Activated CD4-positive, alpha-beta T cell treated with anti-CD3 and anti-CD28 coated beads for 36 hours (primary cell): ENCODE measurements at places on chromosomes 5 and 9.

DNA sequence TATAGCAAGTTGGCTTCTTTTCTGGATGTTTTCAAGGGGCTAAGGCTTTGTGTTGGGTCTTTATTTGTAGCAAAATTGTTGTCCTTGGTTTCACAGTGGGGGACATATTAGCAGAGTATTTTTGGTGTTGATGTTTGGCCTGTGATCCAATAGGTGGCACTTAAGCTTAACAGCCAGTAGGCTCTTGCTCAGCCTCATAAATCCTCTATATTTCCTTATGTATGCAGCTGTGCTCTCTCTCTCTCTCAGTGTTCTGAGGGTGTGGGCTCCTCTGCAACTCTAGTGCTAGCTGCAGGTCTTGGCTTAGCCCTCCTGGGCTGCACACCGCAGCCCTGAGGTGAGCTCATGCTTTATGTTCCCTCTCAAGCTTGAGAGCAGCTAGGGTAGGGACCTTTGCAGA is 195.0 kb upstream of the GHR start:
- no peak for DNase-seq

DNA sequence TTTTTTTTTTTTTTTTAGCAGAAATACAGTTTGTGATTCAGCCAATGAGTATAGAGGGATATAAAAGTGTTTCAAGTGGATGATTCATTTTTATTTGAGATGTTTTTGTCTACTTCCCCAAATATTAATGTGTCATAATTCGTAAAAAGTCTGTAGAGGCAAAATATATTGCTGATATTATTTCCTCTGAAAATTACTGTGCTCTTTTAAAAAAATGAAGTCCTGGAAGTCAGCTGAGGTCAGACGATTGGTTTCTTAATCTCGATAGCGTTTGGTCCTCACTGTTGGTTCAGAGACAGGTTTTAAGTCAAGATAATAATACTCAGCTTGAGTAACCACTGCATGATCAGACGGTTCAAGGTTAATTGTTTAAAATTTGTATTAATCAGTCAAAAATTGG is 19.5 kb downstream of the IL9 start:
- no peak for DNase-seq

- DNase-seq: no peak
These were observed 22.3 kb upstream of the GLE1 start for GRCh38 chr9:128482186-128482585.

- DNase-seq: peak; percentile 16
These were observed 201.2 kb upstream of the GAS1 start for GRCh38 chr9:87148331-87149104.

GRCh38 chr5:1080432-1080831 is 31.4 kb downstream of the SLC12A7 start:
- no peak for DNase-seq

DNA sequence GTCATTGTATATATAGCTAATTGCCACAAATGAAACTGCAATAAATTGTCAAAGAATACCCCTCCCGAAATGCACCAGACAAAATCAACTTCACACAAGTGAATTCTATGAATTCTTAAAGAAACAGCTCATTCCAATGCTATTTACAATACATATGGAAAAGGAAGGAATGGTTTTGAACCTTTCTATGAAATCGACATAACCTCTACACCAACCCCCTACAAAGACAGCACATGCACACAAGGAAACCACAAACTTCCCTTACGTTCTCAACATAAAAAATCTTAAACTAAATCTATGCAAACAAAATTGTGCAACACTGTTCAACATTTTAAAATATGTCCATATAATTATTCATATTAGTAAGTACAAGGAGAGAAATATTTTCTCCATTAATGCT is 39.2 kb downstream of the MARCHF11 start:
- DNase-seq: no peak

- DNase-seq: no peak
These were observed 256.7 kb downstream of the NDUFS4 start for GRCh38 chr5:53817183-53817582.

- no peak for DNase-seq
These were observed 207.1 kb downstream of the VPS13A start for GRCh38 chr9:77384406-77384805.

DNA sequence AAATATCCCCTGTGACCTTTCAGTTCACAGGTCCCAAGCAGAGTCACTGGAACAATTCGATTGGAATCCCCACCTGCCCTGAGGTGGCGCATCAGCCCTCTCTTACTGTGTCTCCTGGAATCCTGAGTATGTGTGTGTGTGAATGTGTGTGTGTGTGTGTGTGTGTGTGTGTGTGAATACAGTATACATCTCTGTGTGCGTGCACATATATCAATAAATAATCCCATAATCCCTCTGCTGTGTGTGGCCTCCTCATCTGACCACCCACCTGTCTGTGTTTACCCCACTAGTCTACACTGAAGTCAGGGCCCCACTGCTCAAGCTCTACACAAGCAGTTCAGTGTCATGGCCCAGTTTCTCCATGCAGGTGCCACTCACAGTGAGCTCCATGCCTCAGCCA is 187.4 kb downstream of the ERCC6L2 start:
- no peak for DNase-seq

DNA sequence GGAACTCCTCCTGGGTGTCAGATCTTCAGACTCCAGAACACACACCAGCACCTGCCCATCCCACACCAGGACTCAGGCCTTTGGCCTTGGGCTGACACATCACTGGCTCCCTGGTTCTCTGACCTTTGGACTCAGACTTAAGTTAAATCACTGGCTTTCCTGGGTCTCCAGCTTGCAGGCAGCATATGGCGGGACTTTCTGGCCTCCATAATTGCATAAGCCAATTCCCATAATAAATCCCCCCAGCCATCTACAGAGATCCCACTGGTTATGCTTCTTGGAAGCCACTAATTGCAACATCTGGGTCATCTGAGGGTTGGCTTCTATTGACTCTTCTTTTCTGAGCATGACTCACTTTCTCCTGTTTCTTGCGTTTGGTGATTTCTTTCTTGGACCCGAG is 80.3 kb upstream of the SARDH start:
- DNase-seq: no peak

GRCh38 chr9:116154334-116154975 is 864 bp downstream of the PAPPA start:
- DNase-seq: peak; percentile 6

- no peak for DNase-seq
These were observed 430.6 kb downstream of the NR2F1-AS1 start for GRCh38 chr5:93150311-93151012.

DNA sequence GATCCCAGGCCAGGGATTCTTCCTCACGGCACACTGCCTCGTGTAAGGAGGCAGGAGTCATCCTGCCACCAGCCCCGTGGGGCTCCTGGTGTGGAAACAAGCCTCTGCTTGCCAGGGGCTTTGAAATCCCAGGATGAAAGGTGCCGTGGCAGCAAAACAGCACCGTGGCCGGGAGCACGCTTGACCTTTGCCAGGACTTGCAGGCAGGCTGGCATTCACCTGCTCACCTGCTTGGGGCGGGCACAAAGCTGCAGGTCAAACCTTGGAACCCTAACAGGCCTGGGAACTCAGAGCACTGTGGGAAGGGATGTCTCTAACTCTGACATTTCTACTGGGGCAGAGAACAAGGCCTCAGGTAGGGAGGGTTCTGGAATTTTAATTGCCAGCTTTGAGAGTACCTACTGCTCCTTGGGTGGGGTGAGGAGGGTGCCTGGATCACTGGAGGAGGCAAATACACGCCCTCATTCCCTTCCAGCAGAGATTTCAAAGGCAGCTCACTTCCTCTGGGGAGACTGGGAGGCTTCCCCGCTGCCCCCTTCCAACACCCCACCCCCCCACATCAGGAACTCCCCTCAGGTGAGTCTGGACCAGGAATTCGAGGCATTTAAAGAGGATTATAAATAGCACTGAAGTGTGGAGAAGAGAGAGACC is 45.6 kb upstream of the STXBP1 start:
- no peak for DNase-seq

DNA sequence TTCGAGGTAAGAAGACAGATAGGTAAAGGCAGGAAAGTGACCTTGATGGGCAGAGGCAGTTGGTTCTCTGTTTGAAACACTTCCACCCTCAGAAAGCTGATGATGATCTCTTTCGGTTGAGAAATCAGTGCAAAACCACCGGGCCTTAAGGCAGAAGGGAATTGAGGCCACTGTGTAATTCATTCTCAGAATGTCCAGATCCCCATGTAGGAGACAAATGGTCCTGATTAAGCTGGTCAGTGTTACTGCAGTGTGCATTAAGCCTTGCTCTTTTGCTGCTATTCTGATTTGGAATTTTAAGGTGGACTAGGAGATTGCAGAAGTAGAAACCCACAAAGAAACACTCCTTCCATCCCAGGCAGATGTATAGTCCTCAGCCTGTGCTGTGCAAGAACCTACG is 255.2 kb downstream of the ARHGAP26 start:
- no peak for DNase-seq

GRCh38 chr5:38803246-38803645 is 42.6 kb upstream of the OSMR start:
- no peak for DNase-seq

- DNase-seq: no peak
These were observed 309.3 kb downstream of the BNC2 start for GRCh38 chr9:16561121-16561520.

DNA sequence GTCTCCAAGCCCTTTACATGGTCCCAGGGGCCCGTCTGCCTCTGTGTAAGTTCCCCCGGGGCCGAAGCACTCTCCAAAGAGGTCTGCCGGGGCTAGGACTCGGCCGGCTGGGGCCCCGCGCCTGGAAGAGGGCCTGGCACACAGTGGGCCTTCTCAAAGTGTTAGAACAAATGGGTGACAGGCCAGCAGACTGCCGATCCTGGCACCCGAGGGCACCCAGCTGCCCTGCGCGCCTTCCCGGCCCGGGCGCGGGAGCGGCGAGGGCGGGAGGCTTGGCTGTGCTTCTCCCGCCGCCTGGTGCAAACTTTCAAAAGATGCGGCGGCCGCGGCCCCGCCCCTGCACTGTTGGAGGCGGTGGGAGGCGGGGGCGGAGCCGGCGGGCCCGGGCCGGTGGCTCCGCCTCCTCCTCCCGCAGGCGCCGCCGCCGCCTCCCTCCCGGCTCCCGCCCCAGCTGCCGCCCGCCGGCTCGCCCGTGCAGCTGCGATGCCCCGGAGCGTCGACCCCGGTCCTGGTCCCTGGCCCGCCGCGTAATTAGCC is at the start of gene NEURL1B:
NEURL1B (plus strand) TSS at position 442 of the 537 bp plus-strand sequence. CDS start 144 bp downstream, outside the sequence.
- peak; percentile 75 for DNase-seq

- no peak for DNase-seq
These were observed 96.3 kb downstream of the ARSB start for GRCh38 chr5:78888580-78889368.

DNA sequence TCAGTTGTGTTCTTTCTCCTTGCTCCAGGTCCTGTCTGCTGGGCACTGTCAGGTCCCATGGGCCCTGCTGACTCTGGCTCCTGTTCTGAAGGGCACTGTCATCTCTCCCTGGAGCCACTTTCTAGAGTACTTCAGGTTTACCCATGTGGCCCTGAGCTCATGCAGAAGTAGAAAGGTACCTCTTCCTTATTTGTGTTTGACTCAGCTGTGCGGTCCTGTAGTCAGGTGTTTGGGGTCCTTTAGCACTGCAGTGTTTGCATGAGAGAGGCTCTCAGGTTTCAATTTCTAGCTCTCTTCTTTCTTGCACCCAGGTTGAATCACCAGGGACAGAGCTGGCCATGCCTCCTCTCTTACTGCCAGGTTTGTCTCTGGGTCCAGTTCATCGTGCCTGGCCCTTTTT is 71.5 kb downstream of the HSPA4 start:
- DNase-seq: no peak

- no peak for DNase-seq
These were observed 208.0 kb upstream of the ANKRD55 start for GRCh38 chr5:56440871-56441740.

DNA sequence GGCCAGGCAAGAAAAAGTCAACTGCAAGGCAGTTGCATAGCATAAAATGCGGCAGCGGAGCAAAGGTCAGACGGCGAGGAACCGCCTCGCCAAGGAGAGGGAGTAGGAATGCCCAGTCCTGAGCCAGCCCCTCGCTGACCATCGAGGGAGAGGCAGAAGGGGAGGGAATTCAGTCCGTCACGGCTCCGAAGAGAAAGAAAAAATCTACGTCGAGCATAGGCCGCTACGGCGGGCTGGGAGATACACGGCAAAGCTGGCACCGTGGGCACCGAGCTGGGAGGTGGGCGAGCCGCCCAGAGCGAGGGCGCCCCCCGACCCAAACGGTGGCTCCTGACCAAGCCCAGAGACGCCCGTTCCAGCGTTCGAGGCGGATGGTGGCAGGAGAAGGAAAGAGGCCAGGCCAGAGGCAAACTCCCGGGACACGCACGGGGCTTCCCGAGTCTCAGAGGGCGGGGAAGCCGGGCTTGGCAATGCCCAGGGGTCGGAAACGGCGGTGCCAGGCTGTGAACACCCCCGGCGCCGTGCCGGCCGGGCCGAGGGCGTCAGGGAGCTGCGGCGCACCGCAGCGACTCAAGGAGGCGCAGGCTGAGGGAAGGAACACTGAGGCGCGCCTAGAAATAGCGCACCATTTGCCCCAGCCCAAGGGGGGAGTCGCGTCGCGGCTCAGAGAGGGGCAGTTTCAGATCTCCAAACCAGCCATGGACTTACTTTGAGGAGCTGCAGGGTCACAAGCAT is 518 bp downstream of the SPRY4 start:
- DNase-seq: no peak

DNA sequence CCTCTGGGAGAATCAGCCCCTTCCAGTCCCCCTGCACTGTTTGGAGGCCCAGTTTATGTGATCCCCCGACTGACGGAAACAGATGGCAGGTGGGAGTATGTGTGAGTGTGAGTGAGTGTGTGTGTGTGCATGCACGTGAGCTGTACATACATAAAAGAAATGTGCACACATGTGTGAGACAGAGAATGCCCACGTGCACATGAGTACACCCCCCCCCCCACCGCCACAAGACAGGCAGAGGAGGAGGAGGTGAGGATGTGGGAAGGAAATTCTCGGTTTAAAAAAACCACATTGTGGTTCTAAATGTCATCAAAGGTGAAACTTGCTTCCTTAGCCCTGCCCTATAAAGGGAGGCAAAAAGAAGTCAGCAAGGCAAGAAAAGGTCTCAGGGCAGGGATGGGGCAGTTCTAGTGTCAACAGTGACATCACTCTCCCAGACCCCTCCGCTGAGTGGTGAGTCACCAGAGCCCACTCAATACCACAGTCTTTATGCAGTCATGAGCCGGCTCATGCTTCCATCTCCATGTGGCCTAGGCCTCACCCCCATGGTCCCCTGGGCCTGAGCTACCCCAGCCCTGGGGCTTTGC is 79.2 kb upstream of the HSPA9 start:
- DNase-seq: peak; percentile 81

DNA sequence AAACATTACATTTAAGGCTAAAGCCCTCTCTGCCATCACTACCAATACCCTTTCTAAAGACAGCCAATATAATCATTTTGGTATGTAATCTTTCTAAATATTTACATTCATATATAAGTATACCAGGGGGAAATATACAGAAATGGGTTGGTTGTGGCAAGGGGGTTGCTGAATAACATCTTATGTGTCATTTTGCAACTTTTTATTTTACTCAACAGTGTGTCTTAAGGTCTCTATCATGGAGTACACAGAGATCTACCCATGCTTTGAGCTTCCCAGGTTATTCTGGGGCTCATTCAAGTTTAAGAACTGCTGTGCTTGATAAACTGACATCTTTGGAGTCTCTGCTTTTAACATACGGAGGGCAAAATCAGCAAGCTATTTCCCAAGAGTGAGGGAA is 7.4 kb upstream of the FAT2 start:
- no peak for DNase-seq
